Stimulated activated CD4-positive, alpha-beta T cell treated with anti-CD3 and anti-CD28 coated beads, Interleukin-1b, Interleukin-23, amount 100 ng/mL, for 1 hour (primary cell): ENCODE measurements at places on chromosomes 4 and X.

GRCh38 chr4:7394681-7395451 lies 39.9 kb downstream of the PSAPL1 start:
- DNase-seq, result no peak

- no peak for DNase-seq
Observed at GRCh38 chrX:56564921-56565840, 1.8 kb downstream of the UBQLN2 start.

- no peak for DNase-seq
Observed at GRCh38 chr4:166121897-166122296, 248.9 kb downstream of the TLL1 start.

DNA sequence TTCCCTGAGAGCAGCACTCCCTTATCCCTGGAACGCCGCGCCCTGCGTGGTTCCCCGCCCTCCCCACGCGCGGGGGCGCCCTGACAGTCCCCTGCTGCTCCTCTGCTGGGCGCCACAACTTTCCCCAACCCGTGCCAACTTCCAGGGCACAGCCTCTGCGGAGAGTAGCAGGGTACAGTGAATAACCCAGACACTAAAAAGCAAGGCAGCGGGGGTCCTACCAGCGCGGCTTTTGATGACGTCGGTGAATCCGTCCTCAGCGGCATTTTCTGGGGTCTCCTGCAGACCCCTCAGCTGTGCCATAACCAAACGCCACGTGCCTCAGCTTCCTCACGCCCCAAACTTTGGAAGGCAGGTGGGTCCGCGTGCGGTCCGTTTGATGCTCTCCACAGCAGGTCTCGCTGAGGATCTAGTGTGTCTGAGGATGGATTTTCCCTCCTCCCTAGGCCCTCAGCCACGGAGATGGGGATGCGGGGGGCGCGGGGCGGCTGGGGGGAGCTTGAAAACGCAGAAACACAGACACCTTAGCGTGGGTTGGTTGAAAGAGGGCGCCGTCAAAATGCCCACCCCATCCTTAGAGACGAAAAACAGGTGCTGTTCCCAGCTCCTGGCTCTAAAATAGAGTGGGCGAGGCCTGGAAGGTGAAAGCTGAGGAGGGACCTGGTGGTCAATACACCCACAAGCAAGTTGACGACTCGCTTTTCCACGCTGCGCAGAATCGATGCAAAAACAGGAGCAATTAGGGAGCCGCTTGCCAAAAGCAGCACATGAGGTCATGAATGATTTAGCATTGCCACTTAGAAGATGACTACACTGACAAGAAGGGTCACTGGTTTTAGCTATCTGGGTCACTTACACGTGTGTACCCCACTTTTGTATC lies 405.6 kb downstream of the FAM47A start:
- no peak for DNase-seq

- DNase-seq, result peak; percentile 59
Observed at GRCh38 chrX:141176586-141177451, at the start of gene LDOC1. LDOC1 (minus strand) TSS chrX:141177129; CDS start chrX:141177021, 108 bp downstream.

DNA sequence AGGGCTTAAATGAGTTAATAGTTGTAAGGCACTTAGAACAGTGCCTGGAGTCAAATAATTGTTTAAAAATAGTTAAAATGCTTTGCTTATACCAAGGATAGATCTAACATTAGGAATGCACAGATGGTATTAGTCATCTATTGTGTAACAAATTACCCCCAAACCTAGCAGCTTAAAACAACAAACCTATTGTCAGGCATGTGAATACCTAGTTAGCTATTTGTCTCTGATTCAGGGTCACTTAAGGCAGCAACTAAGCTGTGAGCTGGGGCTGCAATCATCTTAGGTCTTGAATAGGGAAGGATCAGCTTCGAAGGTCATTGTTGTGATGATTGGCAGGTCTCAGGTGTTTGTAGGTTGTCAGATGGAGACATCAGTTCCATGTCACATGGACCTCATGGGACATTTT lies 42.4 kb upstream of the AGA start:
- no peak for DNase-seq

- DNase-seq, result no peak
Observed at GRCh38 chrX:9438933-9439494, 25.8 kb upstream of the TBL1X start.

DNA sequence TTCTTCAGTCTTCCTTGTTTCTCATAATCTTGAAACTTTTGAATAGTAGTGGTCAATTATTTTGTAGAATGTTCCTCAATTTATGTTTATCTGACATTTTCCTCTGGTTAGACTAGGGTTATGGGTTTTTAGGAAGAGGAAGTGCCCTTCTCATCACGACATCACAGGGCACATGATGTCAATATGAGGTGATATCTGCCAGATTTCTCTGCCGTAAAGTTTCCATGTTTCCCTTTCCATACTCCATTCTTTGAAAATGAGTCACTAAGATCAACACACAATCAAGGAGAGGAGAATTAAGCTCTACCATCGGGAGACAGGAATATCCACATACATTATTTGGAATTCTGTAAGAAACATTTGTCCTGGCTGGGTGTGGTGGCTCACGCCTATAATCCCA lies 28.4 kb downstream of the RP2 start:
- no peak for DNase-seq

DNA sequence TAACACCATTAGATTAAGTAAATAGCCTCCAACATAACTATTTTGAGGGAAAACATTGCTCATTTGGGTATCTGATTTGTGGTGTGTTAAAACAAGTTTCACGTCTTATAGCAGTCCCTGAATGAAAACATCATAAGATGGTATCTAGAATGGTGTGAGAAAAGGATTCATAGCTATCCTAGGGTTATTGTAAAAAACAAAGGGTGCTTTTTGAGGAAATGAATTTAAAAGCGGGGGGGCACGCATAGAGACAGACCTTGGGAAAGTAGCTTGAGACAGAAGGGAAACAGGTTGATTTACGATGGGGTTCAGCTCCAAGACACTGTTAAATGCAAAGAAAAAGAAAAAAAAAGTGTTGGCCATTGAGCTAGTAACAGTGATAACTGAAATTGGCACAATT lies 768 bp upstream of the CXCL10 start:
- DNase-seq, result no peak

GRCh38 chrX:56216332-56216731 lies 15.8 kb upstream of the KLF8 start:
- no peak for DNase-seq

DNA sequence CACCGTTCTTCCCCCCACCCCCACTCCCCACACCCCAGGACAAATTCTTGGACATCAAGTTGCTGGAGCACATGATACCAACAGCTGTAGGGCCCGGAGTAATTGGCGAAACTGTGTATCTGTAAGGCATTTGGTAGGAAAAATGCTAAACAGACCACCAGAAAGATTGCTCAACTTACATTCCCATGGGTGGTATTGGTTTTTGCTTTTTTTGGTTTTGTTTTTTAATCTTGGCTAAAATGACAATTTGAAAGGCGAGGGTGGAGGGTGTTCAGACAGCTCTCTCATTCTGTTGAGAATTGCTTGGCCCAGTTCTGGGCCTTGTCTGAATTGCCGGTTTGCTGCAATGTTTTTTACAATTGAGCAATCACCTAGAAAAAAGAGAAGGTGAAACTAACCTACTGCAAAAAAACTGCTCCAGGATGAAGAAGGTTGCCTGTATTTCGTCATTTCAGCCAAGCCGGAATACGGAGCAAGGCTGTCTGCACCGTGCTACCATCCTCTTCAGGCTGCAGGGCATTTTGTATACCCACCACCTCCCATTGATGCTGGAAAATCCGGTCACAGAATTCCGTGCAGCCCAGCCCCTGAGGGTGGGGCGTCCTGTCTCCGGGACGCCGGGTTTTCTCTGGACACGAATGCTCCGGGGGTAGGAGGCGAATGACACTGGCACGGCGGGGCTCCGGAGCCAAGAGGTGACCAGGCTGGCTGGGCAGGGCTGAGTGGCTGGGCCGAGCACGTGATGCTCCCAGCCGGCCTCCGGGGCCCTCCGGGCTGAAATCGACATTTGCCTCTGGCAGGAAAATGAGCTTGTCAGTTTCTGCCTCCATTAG lies at the start of gene CLCN4:
CLCN4 (plus strand) TSS at position 777 of the 833 bp plus-strand sequence. CDS start 28,058 bp downstream, outside the sequence.
- no peak for DNase-seq

DNA sequence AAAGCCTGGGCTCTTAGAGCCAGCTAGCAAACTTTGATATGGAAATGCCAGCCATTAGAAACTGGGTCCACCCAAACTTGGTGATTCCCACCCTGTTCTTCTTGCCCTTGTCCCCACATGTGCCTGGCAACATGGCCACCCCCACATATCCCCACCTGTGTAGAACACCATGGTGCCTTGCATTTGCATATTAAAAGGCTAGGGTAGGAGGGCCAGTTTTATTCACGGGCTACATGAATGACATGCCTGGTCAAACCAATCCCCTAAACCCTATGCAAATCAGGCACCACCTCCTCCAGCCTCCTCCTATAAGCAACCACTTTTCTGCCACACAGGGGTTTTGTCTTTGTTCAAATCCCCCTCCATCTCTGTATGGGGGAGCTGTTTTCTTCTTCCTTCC lies 104.9 kb downstream of the CLNK start:
- no peak for DNase-seq

DNA sequence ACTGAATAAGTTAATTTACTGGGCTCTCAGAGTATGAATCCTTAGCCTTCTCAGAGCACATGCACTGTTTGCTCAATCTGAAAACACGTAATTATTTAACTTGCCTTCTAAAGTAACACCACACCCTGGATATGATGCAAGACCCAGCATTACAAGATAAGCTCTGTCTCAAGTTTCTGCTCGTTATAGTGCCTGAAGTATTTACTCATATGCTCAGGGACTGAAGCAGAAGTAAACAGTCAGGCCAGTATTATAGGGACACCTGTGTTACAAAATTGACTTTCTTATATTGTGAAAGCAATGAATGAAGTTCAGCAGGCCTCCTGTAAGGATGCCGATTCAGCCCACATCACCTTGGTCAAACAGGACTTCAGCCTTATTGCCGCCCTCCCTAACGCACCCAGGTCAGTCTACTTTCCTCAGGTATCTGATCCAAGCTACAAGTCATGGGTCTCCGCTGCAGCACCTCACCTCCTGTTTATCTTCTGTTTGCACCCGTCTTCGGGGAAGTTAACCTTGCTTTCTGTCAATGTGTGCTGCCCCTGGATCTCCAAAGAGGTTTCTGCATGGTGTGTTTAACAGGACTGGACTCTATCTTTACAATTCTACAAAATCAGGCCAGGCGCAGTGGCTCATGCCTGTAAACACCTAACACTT lies 42.8 kb upstream of the KLF3 start:
- DNase-seq, result no peak

DNA sequence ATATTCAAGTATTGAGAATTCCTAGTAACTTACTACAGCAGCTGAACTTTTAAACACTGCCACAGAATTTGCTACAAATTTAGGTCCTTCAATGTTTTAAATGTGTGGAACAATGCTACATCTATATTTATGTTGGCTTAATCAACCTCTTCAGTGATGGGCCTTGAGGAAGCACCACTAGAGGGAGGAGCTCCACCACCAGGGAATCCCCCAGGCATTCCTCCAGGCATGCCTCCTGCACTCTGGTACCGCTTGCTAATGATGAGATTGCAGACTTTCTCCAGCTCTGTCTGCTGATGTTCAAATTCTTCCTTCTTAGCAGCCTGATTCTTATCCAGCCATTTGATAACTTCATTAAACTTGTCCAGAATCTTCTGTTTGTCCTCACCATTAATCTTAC lies 190.8 kb downstream of the HTR2C start:
- DNase-seq, result no peak

DNA sequence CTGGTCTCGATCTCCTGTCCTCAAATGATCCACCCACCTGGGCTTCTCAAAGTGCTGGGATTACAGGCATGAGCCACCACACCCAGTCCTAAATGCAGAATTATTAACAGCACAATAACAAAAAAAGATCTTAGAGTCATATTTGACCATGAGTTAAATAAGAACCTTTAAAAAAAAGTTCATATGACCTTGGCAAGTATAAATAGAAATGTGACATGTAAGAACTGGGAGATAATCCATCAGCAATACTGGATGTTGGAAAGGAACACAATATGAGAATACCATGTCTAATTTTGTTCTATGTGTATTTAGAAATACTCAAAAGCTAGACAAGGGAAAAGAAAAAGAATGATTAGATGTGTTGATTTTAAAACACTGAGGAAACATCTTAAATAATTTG lies 231.6 kb downstream of the RAPGEF2 start:
- DNase-seq, result no peak

DNA sequence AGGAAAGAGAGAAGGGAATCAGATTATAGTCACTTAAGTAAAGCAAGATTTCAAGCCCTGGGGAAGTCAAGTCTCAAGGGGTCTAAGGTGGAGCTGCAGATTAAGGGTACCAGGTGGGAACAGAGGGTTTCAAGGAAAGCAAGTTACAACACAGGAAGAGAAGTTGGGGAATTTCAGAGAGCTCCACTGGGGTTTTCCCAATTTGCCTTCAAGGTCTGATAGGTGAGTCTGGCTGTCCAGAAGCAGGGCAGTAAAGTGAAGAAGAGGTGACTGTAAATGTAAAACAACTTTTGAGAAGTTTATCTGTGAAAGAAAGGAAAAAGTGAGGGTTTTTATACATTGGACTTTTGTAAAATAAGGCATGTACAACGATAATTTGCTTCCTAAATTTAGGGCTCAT lies 37.1 kb upstream of the TRPC3 start:
- DNase-seq, result no peak

DNA sequence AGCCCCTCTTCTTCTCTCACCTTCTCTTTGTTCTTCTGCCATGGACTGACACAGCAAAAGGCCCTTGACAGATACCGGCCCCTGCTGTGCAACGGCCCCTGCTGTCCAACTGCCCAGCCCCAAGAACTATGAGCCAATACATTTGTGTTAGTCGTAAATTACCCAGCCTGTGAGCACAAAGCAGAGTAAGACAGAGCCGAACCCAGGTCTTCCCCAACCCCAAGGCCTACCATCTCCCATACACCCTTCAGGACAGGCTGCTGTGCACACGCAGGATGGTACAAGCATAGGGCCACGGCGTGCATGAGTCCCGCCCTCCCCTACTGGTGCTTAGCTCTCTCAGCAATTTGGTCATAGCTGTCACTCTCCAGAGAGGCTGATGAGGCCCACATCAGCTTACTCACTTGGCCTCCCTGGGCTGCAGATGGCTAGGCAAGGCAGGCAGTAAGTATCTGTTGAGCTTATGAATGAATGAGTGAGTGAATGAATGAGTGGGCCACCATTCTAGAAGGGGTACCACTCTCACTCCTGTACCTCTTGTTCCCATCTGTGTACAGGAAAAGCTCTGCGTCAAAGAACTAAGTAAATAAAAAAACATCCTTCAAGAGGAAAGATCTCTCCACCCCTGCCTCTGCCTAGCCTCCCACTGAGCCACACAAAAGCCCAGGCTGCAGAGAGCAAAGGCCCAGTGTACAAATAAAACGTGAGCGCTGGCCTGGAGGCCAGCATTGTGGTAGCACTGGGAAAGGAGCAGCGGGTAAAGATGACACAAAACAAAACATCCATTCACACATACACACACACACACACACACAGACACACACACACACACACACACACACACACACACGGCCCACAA lies 13.9 kb downstream of the WDR1 start:
- DNase-seq, result no peak

GRCh38 chr4:165191348-165191656 lies 16.1 kb upstream of the KLHL2 start:
- no peak for DNase-seq
